ENCODE measurements at places on chromosomes 2 and 18.

GRCh38 chr2:24721470-24721869 lies 71.7 kb downstream of the PTRHD1 start:
- no peak for DNase-seq

DNA sequence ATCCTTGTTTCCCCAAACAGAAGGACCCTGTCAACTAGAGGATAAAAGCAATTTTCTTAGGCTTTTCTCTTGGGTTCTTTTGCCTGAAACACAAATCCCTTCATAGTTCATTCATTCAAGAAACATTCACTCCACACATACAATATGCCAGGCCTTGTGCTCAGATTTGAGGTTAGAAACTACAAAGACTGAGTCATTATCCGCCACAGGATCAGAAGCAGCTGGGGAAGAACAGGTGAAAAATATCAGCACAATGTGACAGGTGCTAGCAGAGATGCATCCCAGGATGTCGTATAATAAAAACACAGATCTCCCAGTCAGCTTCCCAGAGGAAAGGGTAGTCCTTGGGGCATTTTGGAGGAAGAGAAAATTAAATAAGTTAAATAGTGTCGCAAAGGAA lies 172.4 kb downstream of the LRATD1 start:
- no peak for DNase-seq

DNA sequence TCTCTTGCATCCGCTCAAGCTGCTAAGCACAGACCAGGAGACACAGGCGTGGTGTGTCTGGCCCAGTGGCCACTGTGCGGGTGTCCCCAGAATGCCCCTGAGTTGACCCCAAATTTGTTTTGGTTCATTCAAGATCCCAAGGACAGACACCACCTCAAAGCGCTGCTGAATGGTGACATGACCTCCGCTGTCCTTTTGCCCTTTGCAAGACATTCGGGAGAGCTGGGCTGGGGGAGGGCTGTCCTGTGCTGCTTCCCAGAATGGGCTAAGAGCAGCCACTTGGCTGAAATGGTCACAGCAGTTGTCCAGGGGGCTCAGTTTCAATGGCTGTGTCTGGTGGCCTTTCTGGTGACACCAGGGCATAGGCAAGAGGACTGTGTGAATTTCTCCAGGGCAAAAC lies 84.1 kb downstream of the SMIM21 start:
- DNase-seq: no peak

GRCh38 chr2:98552499-98553179 lies 55.7 kb downstream of the COA5 start:
- DNase-seq: no peak

- no peak for DNase-seq
Measured at GRCh38 chr2:207394812-207395534, 134.8 kb upstream of the CREB1 start.

- DNase-seq: no peak
Measured at GRCh38 chr2:178152977-178153376, 40.7 kb downstream of the RBM45 start.

- no peak for DNase-seq
Measured at GRCh38 chr2:45781464-45781811, 130.0 kb downstream of the PRKCE start.

DNA sequence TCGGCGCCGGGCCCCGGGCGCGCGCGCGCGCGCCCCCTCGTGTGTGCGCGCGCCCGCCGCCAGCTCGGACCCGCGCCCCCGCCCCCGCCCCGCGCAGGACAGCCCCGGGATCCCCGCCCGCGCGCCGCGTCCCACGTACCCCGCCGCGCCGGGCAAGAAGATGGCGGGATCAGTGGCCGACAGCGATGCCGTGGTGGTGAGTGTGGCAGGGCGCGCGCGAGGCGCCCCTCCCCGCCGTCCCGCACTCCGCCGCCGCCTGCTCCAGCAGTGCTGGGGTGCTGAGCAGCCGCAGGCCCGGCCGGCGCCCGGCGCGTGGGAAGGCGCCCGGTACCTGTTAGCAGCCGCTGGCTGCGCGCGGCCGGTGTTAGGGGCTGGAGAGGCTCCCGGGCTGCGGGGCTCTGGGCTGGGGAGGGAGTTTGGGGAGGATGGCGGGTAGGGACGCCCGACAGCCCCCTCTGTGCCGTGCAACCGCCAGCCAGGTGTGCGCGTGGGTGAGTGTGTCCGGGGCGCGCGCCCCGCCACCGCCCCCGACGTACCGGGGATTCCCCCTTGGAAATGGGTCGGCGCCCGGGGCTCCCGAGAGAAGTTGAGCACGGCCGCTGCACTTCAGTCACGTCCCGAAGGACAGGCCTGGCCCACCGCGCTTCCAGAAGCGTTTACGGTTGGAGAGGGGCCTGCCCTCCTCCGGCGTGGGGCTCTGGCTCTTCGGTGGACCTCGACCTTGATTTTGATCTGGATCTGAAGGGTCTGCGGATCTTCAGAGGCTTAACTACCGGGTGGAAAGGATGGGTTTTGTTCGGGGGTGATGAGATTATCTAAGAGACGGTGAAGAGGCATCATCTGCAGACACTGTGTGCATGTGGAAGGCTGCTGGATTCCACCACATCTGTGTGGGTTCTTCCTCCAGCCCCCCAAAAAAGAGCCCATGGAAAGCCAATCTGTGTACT lies 697 bp downstream of the LGALSL start:
- peak; percentile 23 for DNase-seq

DNA sequence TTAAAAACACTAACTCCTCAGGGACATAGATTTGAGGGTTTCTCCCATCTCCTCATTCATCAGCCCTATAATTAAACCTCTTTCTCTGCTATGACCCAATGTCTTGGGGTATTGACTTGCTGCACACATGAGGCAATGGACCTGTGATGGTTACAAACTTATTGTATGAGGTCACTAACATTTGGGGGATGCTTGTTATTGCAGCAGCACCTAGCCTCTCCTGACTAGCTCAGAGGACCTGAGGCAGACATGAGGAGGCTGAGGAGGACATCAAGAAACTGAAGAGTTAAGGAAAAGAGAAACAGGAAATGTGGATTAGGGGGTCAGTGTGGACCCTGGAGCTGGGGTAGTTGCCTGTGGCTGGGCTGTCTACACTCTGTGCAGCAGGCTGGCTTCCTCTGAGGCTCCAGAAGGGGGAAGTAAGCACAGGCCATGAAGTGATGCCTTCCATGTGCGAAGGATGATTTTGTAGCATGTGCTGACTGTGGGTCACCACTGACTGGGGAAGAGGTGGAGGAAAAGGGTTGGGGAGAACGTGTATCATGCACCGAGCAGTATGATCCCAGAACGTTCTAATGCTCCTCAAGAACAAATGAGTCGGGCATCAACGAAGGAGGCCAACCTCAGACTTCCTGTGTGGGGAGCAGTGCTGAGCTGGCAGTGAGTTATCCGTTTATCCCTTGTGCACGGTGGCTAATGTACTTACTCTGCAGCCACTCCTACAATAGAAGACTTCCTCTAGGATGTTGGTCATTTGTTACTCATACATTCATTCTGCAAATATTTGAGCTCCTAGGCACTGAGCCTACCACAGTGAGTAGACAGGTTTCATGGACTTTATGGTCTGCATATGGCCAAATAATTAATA lies 42.1 kb upstream of the RFX8 start:
- DNase-seq: no peak

GRCh38 chr2:30436859-30437435 lies 10.1 kb upstream of the LCLAT1 start:
- no peak for DNase-seq

GRCh38 chr18:55452123-55452611 lies 135.8 kb downstream of the TCF4 start:
- DNase-seq: no peak

DNA sequence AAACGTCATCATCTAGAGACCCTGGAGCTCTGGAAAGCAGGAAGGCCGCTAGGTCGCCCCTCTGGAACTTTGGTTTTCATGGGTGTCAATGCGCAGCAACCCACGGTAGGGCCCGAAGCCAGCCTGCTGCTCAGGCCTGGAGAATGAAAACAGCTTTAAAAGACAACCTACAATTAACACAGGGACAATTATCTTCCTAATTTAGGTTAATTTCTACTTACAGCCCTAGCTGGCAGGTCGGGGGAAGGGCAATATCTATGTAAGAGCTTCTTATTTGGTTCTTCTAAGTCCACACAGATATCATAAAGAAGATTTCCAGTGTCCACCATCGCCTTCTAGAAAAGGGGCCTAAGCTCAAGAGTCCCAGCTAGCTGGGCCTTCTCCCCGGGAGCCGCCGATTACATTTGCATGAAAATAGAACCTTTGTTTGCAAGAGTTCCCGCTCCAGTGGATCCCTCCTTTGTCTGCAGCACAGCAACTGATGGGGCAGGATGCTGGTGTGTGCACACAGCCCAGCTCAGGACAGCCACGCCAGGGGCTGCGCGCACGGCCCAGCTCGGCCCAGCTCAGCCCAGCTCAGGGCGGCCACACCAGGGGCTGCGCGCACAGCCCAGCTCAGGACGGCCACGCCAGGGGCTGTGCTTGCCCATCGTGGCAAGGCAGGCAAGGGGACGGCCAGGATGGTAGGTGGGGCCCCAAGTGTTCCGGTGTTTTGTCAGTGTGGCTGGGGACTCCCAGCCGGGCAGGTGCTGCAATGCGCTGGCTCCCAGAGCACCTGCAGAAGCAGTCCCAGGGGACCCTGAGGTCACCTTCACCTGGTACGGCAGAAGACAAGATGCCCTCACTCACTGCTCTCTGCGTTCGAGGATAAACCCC lies 109.1 kb downstream of the HDAC4 start:
- DNase-seq: no peak

- no peak for DNase-seq
Measured at GRCh38 chr2:203846490-203847105, 21.0 kb upstream of the CTLA4 start.

GRCh38 chr2:205778356-205778755 lies 96.1 kb downstream of the NRP2 start:
- DNase-seq: no peak

DNA sequence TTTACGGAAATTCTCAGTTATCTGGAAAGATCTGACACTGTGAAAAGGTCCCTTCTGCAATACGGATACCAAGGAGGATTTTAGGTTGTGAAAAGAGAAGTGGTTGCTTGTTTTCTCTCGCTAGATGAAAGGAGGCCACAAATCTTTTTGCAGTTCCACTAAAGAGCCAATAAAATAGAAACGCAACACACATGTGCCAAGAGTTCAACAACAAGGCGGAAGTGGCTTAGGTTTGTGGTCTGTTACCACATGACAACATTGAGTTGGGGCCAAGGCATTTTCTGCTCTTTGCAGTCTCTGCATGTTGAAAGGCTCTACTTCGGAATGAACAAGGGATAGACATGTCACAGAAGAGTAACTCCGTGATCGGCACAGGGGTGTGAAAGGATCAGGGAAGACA lies 115.7 kb upstream of the OSR1 start:
- no peak for DNase-seq

GRCh38 chr2:159616286-159616701 lies at the start of gene BAZ2B:
Gene BAZ2B, minus strand, starts transcription at chr2:159616548. Its CDS starts 137,829 bp downstream, at chr2:159478719.
- no peak for DNase-seq

DNA sequence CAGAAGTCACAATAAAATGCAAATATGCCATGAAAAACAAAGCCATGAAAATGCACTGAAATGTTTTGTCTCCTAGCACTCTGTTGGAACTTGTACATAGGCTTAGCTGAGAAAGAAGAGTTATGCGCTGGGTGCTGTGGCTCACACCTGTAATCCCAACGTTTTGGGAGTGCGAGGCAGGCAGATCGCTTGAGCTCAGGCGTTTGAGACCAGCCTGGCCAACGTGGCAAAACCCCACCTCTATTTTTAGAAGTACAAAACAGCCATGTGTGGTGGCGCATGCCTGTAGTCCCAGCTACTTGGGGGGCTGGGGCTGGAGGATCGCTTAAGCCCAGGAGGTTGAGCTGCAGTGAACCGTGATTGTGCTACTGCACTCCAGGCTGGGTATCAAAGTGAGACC lies 39.9 kb downstream of the IRS1 start:
- no peak for DNase-seq

DNA sequence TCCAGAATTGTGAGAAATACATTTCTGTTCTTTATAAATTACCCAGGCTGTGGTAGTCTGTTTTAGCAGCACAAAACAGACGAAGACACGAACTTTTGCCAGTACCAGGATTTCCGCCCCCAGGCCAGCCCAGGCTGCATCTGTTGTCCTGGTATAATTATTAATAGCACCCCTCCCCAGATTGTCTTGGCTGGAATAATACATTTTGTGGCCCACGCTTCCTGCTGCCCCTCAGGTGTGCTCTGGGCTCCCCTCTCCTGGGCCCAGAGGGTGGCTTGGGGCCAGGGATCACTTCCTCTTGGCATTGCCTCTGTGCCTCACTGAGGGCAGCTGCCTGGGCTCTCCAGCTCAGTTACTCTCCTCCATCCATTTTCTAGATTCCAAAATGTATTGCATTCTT lies 102.1 kb upstream of the HS6ST1 start:
- no peak for DNase-seq

DNA sequence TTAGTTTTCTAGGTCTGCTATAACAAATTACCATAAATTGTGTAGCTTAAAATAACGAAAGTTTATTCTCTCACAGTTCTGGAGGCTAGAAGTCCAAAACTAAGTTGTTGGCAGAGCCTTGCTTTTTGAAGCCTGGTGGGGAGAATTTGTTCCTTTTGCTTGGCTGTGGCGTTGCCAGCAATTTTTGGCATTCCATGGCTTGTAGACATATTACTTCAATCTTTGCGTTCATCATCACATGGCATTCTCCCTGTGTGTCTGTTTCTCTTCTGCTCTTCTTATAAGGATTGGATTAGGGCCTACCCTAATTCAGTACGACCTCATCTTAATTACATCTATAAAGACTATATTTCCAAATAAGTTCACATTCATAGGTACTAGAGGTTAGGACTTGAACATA lies 217.7 kb downstream of the MBD5 start:
- no peak for DNase-seq

DNA sequence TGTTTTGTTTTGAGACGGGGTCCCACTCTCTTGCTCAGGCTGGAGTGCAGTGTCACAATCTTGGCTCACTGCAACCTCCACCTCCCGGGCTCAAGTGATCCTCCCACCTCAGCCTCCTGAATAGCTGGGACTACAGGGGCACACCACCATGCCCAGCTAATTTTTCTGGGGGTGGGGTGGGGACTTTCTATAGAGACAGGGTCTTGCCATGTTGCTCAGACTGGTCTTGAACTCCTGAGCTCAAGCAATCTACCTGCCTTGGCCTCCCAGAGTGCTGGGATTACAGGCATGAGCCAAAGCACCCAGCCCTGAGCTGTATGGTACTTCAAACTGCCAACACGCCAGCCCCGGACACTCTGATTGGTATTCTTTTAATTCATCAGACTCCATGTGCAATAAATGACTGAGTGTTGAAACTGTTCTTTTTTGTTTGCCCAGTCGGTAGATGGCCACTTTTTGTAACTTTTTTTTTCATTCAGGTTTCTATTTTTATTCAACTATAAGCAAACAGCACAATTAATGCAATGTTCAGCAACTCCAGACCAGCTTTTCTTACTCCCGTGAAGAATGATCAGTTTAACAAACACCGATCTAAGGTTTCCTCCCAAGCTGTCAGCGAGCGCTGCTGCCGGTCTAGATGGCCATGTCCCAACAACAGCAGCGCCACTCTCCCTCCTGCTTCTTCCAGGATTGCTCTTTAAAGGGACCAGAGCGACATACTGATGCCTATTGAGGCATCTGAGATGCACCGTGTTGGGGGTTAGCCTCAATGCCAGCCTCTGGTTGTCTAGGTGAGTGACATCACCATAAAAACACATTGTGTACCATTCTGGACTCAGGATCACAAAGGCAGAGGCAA lies 12.5 kb upstream of the TGOLN2 start:
- no peak for DNase-seq

Measured in stimulated activated CD8-positive, alpha-beta memory T cell treated with anti-CD3 and anti-CD28 coated beads, Interleukin-15, amount 100 ng/mL, for 4 hours (primary cell).